ENCODE measurements at places on chromosomes 16 and 17. TPM values are rescaled to one million over a fixed set of nuclear protein-coding genes. Genes with fewer than 3 reads are reported as not detected.

- no peak overlapping the region for H3K27ac ChIP-seq
- H3K4me1 ChIP-seq = no peaks in the 10 kb centered on the region
- peaks cover 3% of the 10 kb centered on the region for H3K27me3 ChIP-seq
- no peak for DNase-seq
- no peak overlapping the region for H3K4me3 ChIP-seq
These were observed 492.8 kb upstream of the EEF2KMT start for GRCh38 chr16:5590416-5590815.

GRCh38 chr17:68179236-68179925 lies 68.5 kb upstream of the AMZ2 start:
- no peak for DNase-seq
- peaks cover 4% of the 10 kb centered on the region for H3K4me1 ChIP-seq
- no peaks in the 10 kb centered on the region for H3K36me3 ChIP-seq
- no peak overlapping the region for H3K27ac ChIP-seq

Gene NOD2
- total RNA-seq = not detected

DNA sequence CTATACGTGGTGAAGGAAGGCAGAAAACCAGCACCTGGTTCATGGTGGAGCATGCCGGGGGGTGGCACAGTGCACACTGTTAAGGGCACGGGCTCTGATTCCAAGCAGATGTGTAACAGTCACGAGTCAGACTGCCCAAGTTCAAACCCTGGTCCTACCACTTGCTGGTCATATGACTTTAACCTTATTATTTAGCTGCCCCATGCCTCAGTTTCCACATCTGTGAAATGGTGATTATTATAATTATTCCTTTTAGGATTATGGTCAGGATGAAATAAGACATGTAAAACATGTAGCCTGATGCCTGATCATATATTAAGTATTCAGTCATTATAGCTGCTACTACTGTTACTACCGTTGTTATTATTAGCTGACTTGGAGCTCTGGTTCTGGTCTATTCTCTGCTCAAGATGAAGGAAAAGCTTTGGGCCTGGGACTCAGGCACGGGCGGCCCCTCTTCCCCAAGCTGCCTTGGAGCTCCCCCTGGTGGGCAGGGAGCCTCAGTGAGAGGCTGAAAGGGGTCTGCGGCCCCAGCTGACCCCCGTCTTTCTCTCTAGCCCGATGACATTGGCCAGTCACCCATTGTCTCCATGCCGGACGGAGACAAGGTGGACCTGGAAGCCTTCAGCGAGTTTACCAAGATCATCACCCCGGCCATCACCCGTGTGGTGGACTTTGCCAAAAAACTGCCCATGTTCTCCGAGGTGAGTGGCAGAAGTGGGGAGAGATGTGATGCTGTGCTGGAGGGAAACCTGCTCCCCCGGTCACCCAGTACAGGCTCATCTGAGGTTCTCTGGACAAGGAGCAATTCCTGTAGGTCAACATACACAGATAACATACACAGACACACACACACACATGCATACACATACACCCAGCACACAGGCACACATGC lies 14.0 kb downstream of the NR1D1 start:
- H3K27ac ChIP-seq = no peak overlapping the region
- H3K27me3 ChIP-seq = peaks cover 3% of the 10 kb centered on the region
- no peaks in the 10 kb centered on the region for H3K4me1 ChIP-seq
- no peak for DNase-seq

DNA sequence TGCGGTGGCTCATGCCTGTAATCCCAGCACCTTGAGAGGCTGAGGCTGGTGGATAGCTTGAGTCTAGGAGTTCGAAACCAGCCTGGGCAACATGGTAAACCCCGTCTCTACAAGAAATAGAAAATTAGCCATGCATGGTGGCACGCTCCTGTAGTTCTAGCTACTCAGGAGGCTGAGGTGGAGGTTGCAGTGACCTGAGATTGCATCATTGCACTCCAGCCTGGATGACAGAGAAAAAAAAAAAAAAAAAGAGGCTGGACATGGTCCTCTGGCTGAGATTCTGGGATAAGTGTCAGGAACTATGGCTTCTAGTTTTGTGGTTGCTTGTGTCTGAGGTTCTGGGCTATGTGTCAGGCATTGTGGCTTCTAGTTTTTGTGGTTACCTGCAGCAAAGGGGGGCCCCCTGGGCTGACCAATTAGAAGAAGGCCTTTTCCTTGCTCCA lies 7.0 kb downstream of the KSR1 start:
- no peak for DNase-seq
- peaks cover 2% of the 10 kb centered on the region for H3K27me3 ChIP-seq
- no peak overlapping the region for H3K27ac ChIP-seq

GRCh38 chr17:72120642-72121163 lies at the start of gene SOX9:
Gene SOX9, plus strand, starts transcription at chr17:72121020. Its CDS starts 372 bp downstream, at chr17:72121392.
- H3K4me3 ChIP-seq = peak within 1 kb of the TSS; percentile 93
- H3K36me3 ChIP-seq = peaks cover 12% of the 10 kb centered on the region
- DNase-seq = peak; percentile 79
- H3K27me3 ChIP-seq = peaks cover 38% of the 10 kb centered on the region

GRCh38 chr17:1727876-1728630 lies 3.5 kb downstream of the WDR81 start:
- H3K4me1 ChIP-seq = peaks cover 22% of the 10 kb centered on the region
- H3K27ac ChIP-seq = no peak overlapping the region
- no peak overlapping the region for H3K4me3 ChIP-seq
- H3K27me3 ChIP-seq = peaks cover 1% of the 10 kb centered on the region

GRCh38 chr17:80805032-80805751 lies 186.4 kb upstream of the CHMP6 start:
- DNase-seq = no peak
- H3K4me1 ChIP-seq = no peaks in the 10 kb centered on the region
- no peak overlapping the region for H3K27ac ChIP-seq
- peaks cover 40% of the 10 kb centered on the region for H3K36me3 ChIP-seq
- peaks cover 1% of the 10 kb centered on the region for H3K27me3 ChIP-seq

GRCh38 chr17:80754846-80755245 lies 210.2 kb downstream of the RPTOR start:
- peaks cover 34% of the 10 kb centered on the region for H3K36me3 ChIP-seq
- H3K27ac ChIP-seq = no peak overlapping the region
- H3K4me3 ChIP-seq = no peak overlapping the region

Gene NCBP3
- 27.5 TPM for total RNA-seq

Gene GGNBP2
- 53.0 TPM for total RNA-seq

Gene CDH15
- not detected for total RNA-seq

DNA sequence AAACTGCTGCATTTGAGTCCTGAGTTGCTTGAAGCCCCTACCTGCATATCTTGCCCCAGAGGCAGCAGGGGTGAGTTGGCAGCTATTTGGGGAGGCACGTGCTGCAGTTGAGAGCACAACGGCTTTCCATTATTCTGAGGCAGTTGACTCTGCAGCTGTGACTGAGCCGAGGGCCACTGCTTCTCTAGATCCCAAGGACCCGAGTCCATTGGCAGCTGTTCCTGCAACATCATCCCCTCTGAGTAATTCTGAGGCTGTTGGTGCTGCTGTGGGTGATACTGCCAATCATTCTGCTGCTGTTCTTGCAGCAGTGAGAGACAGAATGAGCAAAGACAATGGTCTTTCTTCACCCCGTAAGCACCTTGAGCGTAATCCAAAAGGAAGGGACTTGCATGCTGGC lies 12.7 kb downstream of the TERF2IP start:
- H3K4me3 ChIP-seq = no peak overlapping the region
- DNase-seq = no peak
- H3K4me1 ChIP-seq = no peaks in the 10 kb centered on the region
- H3K27me3 ChIP-seq = no peaks in the 10 kb centered on the region
- H3K36me3 ChIP-seq = peaks cover 17% of the 10 kb centered on the region
- H3K27ac ChIP-seq = no peak overlapping the region

DNA sequence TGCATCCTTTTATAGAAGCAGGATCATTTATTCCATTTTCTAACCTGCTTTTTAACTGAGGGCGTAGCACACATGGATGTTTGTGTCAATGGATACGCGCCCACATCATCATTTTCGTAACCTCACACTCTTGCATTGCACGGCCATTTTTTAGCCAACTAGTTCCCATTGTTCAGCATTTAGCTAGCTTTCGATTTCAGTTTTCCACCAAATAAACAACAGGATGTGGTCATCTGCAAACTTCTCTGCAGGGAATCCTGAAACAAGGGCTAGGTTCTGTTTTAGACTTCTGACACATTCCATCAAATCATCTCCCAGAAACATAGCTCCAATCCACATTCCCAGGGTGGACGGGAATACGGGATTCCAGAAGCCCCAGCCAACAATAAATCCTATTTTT lies 6.4 kb downstream of the CYB561 start:
- DNase-seq = peak; percentile 29
- peaks cover 15% of the 10 kb centered on the region for H3K4me1 ChIP-seq
- peak overlapping the region; percentile 47 for H3K27ac ChIP-seq
- peak overlapping the region; percentile 22 for H3K4me3 ChIP-seq
- 0 out of 2 replicates have a peak, but pooled peaks cover 2% of the 10 kb centered on the region for H3K36me3 ChIP-seq

GRCh38 chr16:27195941-27196595 lies 7.3 kb upstream of the KDM8 start:
- no peak for DNase-seq
- H3K36me3 ChIP-seq = 0 out of 2 replicates have a peak, but pooled peaks cover 5% of the 10 kb centered on the region
- H3K4me1 ChIP-seq = peaks cover 14% of the 10 kb centered on the region
- H3K27me3 ChIP-seq = peaks cover 9% of the 10 kb centered on the region

DNA sequence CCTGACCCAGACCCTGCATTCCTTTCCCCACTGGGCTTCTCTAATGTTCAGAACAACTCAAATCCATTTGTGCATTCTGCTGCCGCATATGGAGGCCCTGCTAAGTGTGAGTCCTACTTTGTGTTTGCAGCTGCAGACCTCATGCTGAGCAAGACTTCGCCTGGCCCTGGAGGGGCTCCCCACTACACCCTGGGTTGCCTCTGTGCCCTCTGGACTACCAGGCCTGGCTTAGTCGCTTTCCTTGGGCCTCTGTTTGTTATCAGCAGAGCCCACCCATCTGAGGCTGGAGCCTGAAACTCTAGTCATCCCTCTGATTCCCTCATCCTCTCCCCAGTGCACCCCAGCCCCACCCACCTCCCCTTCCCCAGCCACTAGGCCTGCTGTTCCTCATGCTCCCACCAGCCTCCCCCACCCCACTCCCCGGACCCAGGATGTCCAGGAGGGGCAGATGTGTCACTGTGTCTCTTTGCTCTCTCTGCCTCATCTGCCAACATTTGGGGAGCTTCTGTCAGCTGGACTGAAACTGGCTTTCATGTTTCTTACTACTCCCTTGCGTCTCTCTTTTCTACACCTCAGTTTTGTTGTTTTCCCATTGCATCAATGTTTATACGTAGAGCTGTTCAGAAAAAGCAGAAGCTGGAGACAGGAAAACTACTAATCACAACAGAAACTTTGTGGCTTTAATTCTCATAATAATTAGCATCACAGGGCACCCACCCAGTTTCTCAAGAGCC lies 17.9 kb upstream of the CD300E start:
- H3K27ac ChIP-seq = no peak overlapping the region
- H3K27me3 ChIP-seq = peaks cover 2% of the 10 kb centered on the region
- no peak overlapping the region for H3K4me3 ChIP-seq
- H3K36me3 ChIP-seq = no peaks in the 10 kb centered on the region

DNA sequence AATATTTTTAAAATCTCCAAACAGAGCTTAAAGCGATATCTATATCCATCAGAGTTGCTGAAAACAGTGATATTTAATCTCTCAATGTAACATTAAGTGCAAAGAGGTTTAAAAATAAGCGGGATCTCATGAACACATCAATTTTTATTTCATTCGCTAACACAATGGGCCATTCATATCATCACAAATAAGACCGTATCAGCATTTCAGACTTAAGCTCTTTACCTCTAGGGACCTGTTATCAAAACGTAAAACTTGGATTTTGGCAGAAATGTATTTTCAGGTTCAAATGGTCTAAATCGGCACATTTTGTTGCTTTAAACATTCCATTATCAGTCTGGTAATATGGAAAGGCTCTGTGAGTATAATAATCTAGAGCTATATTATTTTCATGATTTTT lies 77.9 kb downstream of the TOX3 start:
- H3K36me3 ChIP-seq = no peaks in the 10 kb centered on the region
- H3K4me1 ChIP-seq = no peaks in the 10 kb centered on the region
- no peak overlapping the region for H3K4me3 ChIP-seq
- no peaks in the 10 kb centered on the region for H3K27me3 ChIP-seq
- DNase-seq = no peak
- no peak overlapping the region for H3K27ac ChIP-seq

Gene ALDH3A1
- not detected for total RNA-seq

Gene NPIPA3
- total RNA-seq = 2.0 TPM

DNA sequence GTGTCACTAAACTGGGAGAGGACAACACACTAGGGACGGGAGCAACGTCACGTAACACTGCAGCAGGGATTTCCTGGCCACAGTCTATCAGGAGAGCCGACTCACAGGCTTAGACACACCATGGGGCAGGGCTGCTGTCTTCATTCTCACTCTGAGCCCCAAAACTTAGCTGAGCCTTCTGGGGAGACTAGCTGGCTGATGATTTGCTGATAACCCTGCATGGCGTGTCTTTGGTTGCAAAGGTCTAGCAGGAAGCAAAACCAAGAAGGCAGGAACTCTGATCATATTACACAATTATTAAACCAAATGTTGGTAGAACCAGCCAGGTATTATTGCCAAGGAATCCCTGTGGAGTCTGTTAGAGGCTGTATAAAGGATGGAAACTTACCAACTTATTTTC lies 345.0 kb downstream of the SLC39A11 start:
- no peaks in the 10 kb centered on the region for H3K36me3 ChIP-seq
- H3K27ac ChIP-seq = no peak overlapping the region
- no peaks in the 10 kb centered on the region for H3K27me3 ChIP-seq
- DNase-seq = no peak
- no peak overlapping the region for H3K4me3 ChIP-seq

DNA sequence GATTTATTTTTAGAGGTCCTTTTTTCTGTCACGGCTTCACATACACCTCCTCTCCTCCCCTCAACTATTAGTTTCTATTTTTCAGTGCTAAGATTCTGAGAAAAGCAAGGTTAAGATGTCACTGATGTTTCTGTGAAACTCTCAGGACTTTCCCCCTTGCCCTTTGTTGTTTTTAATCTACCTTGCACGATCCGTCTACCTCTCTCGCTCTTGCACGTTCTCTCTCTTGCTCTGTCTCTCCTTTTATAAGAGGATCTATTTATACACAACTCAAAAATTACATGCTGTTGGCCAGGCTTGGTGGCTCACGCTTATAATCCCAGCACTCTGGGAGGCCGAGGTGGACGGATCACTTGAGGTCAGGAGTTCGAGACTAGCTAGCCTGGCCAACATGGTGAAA lies 43.6 kb downstream of the RPA1 start:
- DNase-seq = no peak
- H3K27me3 ChIP-seq = no peaks in the 10 kb centered on the region
- H3K27ac ChIP-seq = no peak overlapping the region

Gene MAP3K14
- 7.6 TPM for total RNA-seq

GRCh38 chr17:29283961-29284360 lies 10.0 kb downstream of the NUFIP2 start:
- no peak for DNase-seq
- peak overlapping the region; percentile 33 for H3K4me3 ChIP-seq
- no peaks in the 10 kb centered on the region for H3K27me3 ChIP-seq
- H3K36me3 ChIP-seq = peaks cover 52% of the 10 kb centered on the region
- peak overlapping the region; percentile 16 for H3K27ac ChIP-seq

DNA sequence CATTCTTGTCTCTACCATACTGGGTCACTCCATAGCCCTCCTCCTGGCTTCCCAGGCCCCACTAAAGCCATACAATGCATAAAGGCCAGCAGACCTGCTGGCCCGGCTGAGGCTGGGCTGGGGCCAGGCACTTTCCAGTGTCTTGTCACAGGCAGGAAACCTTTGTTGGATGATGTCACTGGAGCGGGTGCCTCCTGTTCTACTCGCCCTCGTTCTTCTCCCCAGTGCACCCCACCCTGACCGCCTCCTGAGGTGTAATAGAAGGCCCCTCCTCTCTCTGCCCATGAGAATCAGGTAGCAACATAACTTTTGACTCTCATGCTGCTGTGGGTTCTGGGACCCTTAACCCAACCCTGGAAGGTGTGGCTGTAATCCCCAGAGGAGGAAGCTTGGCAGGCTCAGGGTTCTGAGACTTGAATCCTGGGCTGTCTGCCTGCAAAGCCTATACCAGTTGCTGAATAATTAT lies 54.2 kb upstream of the IL34 start:
- no peak overlapping the region for H3K27ac ChIP-seq
- no peak overlapping the region for H3K4me3 ChIP-seq
- no peak for DNase-seq
